ENCODE measurements at places on chromosomes 5 and 9.
A peak's percentile ranks its signal among the peaks of the same experiment; 100 is the strongest.

DNA sequence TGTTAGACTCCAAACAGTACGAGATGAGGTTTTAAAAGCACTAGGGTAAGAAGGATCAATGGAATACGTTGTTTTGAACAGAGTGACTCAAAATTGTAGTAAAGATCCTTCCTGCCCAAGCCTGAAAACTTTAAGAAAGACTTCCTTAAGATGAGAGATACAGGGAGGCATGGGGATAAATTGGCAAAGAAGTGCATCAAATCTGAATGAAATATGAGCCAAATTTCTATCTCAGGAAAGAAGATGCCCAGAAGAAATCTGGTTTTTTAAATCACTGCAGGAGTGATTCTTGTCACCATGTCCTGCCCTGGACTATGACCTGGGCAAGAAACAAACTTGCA lies 14.9 kb downstream of the FCN2 start:
- no peak for DNase-seq

DNA sequence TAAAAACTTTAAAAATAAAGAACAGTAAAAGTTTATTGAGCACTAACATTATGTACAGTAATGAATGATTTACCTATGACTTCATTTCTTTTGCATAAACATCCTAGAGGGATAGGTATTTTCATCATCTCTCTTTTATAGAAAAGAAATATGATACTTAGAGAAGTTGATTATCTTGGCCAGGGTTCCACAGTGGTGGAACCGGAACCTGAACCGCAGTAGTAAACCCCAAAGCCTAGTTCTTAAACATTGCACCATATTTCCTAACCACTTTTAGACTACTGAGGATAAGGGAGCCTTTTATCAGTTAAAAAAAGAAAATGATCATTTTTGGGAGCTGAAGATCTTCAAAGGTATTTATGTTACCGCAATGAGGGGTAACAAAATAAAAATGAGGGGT lies 205.7 kb upstream of the SGCD start:
- no peak for DNase-seq

- no peak for DNase-seq
Observed at GRCh38 chr9:131201856-131202255, 74.5 kb downstream of the FAM78A start.

DNA sequence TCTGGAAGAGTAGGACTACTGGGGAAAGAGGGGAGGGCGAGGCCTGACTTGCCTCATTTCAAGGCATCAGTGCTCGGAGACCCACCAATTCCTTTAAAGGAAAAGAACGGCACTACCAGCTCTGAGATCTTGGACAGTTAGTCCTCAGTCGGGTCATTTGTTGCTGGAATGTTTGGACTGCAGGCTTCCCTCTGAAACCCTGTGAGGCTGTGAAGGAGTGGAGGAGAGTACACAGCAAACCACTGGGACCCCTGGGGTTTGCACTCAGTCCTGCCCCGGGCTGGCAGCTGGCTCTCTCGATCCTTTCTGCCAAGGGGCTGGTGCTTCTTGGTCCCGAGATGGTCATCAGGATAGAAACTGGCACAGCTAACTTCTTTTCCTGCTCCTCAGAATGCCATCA lies 194.5 kb downstream of the TRIO start:
- DNase-seq: no peak

- no peak for DNase-seq
Observed at GRCh38 chr9:108776920-108777639, 78.7 kb downstream of the ACTL7B start.

GRCh38 chr9:117772960-117773359 lies 68.8 kb downstream of the TLR4 start:
- no peak for DNase-seq

DNA sequence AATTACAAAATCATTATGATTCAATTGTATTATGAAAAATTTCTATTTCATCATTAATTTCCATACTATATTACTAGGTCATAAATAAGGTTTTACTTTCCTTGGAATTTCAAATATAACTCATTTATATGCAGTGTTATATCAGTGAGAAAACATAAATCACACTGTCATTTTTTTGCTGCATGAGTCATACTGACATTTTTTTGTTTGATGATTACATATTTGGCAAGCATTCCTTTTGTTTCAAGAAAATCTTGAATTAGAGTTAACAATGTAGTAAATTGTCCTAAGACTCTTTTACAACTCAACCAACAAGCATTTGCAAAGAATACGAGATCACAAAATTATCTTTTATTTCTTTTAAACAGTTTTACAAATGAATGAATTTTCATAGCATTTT lies 298.4 kb upstream of the SEMA6A start:
- DNase-seq: no peak

- DNase-seq: no peak
Observed at GRCh38 chr9:133505901-133506652, 18.7 kb downstream of the MYMK start.

DNA sequence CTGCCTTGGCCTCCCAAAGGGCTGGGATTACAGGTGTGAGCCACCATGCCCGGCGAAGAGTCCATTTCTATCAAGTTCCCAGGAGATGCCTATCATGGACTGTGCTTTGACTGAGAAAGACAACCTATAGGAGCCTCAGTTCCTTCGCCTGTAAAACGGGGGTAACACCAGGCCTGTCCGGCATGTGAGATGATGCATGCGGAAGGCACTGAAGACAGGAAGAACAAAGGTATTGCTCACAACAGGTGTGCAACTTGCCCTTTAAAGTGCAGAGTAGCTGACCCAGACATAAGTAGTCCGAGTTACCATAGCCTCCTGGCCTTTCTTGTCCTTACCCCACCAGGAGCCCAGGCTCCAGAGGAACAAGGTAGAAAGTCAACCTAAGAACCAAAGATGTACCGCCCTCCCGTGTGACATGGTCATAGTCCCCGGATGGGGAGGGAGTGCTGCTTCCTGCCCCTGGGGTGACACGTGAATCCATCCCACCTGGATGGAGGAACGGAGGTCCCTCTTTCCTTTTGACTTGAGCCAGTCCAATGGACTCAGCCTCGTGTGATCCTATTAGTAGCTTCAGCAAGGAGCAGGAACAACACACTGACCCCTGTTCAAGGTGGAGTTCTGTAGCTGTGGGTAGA lies 60.3 kb downstream of the HSPA4 start:
- no peak for DNase-seq

DNA sequence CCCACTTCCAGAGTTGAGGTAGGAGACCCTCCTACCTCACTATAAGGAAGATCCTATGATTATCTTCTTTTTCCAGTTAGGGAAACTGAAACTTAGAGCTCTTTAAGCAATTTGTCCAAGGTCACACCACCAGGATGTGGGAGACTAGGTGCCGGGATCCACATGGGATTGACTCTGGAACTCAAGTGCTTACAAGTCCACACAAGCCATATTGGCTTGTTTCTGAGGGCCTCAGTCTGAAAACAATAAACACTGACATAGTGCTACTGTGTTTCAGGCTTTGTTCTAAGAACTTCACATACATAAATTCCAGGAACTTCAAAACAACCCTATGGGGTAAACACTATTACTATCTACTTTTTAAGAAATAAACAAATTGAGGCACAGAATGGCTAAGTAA lies 481.3 kb downstream of the ZSWIM6 start:
- DNase-seq: no peak

DNA sequence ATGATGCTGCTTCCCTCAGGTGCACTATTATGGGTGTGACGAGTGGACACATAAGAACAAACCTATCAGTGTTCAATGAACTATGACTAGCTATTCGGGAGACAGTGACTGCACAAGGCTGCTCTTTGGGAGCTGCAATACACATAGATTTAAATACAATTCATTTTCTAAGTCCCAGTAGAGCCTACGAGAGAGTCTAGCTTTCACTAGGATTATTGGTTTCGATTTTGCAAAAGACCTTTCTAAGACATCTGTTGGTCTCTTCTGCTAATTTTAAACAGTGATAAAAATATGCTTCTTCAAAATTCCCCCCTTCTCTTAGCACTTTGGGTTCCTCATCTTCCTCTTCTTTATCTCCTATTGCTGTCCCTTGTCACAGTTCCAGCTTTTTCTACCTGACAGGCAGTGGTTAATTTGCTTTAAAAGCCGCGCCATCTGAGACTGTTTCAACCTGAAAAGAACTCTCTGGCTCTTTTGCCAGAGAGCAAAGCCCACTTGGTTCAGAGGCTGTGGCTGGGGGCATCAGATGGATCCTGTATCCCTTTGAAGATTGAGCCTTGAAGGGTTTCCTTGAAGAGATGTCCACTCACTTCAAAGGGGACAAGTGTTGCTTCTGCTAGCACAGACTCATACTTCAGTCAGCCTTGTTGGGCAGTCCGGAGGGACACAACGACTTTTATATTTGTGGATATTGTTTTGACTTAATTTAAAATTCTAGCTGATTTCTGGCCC lies 241.5 kb downstream of the MAN2A1 start:
- no peak for DNase-seq

GRCh38 chr5:120613729-120614128 lies 149.6 kb downstream of the PRR16 start:
- DNase-seq: no peak

DNA sequence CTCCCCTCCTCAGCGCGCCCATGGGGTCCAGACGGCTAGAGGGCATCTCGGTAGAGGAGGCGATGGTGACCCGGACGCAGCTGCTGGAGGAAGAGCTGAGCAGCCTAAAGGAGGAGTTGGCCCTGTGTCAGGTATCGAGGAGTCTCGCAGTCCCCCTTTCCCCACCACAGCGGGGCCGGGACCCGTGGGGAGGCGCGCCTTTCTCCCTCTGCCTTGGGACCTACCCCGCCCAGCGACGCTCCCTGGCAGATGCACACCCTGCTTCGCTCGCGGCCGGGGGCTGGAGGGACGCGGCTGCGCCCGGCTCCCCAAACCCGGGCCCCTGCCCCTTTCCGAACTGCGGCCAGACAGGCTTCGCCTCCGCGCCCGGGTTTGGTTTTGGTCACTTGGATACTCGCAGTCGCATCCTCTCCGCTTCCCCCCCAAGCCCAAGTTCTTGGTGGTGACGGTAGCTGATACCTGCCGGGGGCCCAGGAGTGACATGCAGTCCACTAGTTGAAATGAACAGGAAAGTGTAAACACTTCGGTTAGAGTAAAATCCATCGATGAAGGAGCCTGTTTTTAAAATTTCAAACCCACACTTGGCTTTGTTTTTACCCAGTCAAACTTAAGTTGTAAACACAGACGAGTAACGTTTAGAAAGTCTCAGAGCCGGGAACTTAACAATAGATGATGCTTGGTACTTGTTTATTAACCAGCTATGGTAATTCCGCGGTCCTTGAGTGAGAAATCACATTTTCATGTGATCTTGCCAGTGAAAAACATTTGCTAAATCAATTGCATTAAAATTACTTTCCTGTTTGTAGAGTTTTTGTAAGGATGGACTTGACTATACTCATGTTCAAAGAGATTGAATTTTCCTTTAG lies 688 bp downstream of the CNTLN start:
- peak; percentile 47 for DNase-seq

- DNase-seq: no peak
Observed at GRCh38 chr5:1908931-1909330, 26.2 kb upstream of the IRX4 start.

- peak; percentile 22 for DNase-seq
Observed at GRCh38 chr9:98997604-98998003, 53.9 kb downstream of the COL15A1 start.

GRCh38 chr5:15772131-15772530 lies 272.2 kb downstream of the FBXL7 start:
- DNase-seq: no peak

GRCh38 chr9:128007566-128008138 lies 26.9 kb upstream of the EEIG1 start:
- DNase-seq: peak; percentile 95

DNA sequence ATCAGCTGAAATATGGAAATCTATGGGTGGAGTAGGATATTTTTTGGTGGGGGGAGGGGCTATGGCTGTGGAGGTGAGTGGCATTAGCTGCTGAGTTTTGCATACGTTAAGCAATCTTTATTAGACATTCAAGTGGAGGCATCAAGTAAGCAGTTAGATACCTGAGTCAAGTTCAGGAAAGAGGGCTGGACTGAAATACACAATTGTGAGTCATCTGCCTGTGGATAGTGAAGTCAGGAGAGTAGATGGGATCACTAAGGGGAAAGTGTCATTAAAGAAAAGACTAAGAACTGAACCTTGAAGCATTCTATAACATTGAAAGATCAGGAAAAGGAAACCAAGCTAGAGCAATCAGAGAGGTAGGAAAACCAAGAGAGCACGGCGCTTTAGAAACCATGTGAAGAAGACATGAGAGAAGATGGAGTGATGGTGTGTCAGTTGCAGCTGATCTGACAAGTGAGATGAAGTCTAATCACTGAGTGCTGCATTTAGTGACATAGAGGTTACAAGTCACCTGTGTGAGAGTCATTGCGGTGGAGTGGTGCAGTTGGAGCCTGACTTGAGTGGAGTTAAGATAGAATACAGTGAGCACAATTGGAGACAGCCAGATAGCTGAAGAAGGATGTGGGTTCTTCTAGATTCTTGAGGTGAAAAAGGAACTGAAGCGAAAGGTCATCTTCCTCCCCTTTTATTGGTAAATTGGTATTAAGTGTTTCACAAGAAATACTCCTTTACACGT lies 88.7 kb downstream of the PIP5K1B start:
- no peak for DNase-seq

- DNase-seq: peak; percentile 80
Observed at GRCh38 chr9:19232823-19233194, 2.3 kb downstream of the DENND4C start.

DNA sequence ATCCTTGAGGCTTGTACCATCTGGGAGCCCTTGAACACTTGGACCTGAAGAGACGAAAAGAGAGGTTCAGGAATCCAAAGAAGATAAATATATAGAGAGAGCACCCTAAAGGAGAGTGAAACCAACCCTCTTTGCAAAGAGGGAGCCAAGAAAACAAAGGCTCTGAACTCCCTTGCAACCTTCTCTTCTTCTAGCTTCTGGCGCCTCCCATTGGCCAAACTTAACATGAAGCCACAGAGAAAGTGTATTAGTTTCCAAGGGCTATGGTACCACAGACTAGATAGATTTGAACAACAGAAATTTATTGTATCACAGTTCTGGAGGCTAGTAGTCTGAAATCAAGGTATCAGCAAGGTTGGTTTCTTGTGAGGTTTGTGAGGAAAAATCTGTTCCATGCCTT lies 175.1 kb downstream of the HCN1 start:
- no peak for DNase-seq

DNA sequence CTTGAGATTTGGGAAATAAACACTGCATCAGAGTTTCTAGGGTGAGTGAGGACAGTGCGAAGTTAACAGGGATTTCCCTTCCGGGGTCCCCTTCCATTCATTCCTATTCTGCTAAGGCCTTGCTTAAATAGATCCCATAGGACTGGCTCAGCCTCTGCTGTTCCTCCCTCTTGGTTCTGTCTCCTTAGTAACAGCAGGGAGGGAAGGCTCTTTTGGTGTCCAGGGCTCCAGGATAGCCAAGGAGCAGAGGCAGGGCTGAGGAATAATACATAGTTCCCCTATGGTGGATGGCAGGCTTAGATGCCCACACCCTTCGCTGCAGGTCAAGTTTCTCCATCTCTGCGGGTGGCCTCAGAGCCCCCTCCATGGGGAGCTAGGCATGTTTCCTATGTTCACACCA lies 591.7 kb downstream of the ACTL7B start:
- DNase-seq: no peak

- no peak for DNase-seq
Observed at GRCh38 chr9:42388846-42389245, 205.4 kb downstream of the SPATA31A6 start.

- DNase-seq: no peak
Observed at GRCh38 chr9:110897943-110898342, 140.3 kb downstream of the LPAR1 start.

All from DMS79 (cell line).